ENCODE measurements at places on chromosomes 11 and 22.

DNA sequence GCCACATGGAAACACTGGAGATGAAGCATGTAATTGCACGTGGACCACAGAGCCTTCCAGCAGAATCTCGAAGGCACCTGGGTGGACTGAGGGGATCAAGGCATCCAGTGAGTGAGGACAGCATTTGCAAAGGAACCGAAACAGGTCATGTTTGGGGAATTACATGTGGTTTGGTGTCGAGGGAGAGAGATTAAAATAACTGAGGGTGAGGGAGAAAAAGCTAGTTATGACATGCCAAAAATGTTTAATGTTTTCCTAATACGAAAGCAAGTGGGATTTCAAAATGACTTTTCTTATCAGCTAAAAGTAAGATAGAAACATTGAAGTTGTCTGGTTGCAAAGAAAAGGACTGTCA, 157.1 kb downstream of the BLID start:
- no peak for DNase-seq

- no peak for DNase-seq
These were observed 345.8 kb downstream of the CNTN5 start for GRCh38 chr11:99366546-99366945.

GRCh38 chr11:6357222-6357621, 33.1 kb upstream of the SMPD1 start:
- DNase-seq: no peak

DNA sequence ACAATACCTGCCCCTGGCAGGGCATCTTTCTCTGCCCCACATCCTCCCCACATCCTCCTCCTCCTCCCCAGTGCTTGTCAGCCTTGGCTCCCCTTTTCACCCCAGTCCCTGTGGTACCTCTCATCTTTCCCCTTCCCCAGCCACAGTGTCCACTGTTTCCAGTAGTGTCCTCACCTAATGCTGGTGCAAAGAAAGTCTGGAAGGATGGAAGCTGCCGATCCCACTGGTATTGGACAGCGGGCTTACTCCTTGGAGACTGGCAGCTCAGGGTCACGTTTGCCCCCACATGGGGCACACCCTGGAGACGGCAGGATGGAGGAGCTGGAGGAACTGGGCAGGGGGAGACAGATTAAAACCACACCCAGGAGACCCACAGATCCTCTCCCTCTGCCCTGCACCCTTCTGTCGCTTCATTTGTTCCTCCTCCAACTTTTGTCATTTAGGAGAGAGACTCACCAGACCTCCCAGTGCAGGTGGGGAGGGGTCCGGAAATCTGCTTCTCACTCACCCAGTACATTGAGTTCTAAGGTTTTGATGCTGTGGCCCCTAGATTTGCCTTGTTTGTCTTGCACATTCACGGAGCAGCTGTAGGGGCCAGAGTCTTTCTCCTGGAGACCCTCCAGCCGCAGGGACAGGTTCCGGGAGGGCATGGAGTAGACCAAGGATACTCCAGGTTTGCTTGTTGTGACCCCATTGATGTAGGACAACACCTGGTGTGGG, 4.1 kb upstream of the VSIG2 start:
- no peak for DNase-seq

DNA sequence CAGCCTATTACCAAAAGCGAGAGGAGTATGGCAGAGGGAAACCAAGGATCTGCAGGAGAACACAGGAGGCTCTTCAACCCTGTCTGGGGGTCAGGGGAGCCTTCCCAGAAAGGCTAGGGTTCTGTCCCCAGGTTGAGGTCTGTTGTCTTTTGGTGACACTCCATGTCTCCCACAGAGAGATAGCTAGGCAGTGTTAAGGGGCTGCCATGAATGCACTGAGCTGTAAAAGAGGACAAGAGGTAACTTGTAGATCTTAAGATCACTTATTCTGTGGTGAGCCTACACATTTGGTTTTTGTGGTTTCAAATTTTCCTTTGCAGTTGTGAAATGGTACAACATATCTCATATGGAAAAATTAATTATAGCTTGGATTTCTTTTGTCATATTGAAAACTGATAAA, 6.0 kb upstream of the ACER3 start:
- no peak for DNase-seq

GRCh38 chr22:47198801-47199251, 436.4 kb downstream of the TBC1D22A start:
- DNase-seq: no peak

GRCh38 chr22:46192210-46192993, 42.1 kb downstream of the PPARA start:
- DNase-seq: no peak

- DNase-seq: no peak
These were observed 563.0 kb downstream of the BRD1 start for GRCh38 chr22:49264696-49265095.

DNA sequence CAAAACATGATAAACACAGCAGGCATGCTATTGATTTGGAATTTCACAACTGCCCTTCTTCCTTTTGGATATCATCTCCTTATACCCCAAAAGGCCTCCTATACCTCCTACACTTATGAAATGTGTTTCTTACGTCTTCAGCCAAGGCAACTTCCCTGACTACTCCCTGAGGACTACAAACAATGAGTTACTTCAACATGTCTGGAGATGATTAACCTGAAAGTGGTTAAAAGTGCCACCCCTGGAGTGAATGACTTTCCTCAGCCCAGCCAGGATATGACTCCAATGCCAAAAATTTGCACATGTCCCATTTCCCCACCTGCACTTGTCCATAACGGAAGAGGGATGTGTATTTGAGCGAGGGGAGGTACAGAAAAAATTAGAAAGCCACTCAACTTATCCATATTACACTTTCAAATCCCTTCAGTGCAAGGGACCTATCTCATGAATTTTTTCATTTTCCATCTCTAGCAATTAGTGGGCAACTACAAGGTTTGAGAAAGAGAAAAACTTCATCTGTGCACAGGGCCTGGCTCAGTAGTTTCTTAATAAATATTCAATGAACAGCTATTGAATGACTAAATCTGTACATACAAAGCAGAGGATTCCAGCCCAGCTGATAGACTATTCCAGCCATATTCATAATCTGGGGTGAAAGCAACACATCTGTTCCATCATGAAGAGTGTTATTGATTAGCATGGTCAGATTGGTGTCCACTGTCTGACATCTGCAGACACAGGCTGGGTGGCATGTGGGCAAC, 36.8 kb downstream of the KIRREL3 start:
- no peak for DNase-seq

GRCh38 chr11:46382646-46383403, 1.4 kb downstream of the MDK start:
- DNase-seq: no peak

DNA sequence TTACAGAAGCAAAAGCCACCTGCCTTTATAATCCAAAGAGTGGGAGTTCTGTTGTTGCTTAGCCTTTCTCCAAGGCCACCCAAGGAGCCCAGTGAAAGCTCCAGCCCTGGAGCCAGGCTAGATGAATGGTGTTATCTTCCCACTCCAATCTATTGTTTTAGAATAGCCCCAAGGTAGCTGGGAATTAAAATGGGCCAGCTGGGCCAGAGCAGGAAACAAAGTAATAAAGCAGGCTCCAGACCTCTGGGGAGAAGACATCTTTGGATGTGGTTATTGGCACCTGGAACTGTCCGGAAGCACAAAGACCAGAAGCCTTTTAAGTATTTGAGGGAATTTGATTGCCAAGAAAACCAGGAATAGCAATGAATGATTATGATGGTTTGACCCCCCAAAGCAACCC, 8.8 kb downstream of the C11orf96 start:
- no peak for DNase-seq

DNA sequence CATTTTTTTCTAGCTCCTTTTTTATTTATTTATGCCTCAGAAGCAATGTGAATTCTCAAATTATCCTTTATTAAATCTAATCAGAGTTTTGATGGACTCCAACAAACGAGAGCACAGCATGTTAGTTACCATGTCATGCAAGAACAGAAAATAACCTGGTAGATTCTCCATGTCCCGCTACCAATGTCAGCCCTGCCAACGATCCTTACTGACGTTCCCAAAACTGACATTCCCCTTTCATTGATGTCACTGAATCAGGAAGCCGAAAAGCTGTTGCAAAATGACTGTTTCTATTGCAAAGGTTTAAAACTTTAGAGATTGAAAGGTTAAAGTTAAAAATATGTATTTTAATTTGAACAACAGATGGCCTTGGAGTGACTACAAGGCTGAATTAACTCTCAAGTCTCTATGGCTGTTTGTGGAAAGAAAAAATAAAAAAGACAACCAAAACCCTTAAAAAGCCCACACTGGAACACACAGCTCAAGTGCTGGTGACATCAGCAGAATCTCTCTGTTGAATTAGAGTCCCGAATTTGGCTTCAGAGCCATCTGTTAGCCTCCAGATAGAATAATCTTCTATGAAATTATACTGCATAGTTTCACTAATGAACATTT, 96.8 kb downstream of the BDNF start:
- no peak for DNase-seq

DNA sequence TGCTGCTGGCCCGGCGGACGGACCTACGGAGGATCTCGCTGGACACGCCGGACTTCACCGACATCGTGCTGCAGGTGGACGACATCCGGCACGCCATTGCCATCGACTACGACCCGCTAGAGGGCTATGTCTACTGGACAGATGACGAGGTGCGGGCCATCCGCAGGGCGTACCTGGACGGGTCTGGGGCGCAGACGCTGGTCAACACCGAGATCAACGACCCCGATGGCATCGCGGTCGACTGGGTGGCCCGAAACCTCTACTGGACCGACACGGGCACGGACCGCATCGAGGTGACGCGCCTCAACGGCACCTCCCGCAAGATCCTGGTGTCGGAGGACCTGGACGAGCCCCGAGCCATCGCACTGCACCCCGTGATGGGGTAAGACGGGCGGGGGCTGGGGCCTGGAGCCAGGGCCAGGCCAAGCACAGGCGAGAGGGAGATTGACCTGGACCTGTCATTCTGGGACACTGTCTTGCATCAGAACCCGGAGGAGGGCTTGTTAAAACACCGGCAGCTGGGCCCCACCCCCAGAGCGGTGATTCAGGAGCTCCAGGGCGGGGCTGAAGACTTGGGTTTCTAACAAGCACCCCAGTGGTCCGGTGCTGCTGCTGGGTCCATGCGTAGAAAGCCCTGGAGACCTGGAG, 74.1 kb downstream of the LRP5 start:
- DNase-seq: no peak

DNA sequence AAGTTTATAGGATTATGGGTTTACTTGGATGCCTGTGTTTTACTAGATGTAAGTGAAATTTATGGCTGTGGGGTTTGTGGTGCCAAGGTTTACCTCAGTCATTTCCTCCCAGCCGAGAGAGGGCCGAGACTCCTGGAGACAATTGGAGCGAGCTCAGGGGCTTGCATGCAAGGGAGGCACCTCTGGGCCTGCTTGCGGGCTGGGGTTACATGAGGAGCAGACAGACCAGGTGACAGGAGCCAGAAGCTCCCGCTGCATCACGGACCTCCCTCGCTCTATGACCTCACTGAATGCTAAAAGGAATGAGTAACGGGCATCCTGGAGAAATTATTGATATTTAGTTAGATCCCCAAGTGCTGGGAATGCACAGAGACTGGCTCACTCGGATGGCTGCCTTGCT, 275.2 kb upstream of the KIRREL3 start:
- no peak for DNase-seq

DNA sequence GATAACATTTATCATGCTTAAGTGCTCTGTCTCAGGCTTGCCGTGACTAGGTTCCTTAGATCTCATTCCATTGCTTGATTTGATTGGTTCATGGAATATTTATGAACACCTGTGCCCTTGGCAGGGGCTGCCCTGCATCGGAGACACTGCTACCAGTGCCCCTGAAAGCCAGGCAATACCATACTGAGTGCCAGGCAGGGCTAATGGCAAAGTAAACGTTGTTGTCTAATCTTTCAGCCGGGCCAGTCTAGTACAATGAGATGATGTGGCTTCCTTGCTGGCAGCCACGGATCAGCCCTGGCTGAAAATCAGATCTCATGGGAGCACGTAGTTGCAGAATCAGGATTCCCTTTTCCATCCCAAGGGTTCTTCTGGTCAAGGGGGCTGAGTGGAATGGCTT, 5.0 kb upstream of the PGA3 start:
- DNase-seq: no peak

- no peak for DNase-seq
These were observed 414.5 kb upstream of the SYN3 start for GRCh38 chr22:33472462-33473344.

- DNase-seq: no peak
These were observed 38.4 kb downstream of the KCNQ1OT1 start for GRCh38 chr11:2661173-2662023.

DNA sequence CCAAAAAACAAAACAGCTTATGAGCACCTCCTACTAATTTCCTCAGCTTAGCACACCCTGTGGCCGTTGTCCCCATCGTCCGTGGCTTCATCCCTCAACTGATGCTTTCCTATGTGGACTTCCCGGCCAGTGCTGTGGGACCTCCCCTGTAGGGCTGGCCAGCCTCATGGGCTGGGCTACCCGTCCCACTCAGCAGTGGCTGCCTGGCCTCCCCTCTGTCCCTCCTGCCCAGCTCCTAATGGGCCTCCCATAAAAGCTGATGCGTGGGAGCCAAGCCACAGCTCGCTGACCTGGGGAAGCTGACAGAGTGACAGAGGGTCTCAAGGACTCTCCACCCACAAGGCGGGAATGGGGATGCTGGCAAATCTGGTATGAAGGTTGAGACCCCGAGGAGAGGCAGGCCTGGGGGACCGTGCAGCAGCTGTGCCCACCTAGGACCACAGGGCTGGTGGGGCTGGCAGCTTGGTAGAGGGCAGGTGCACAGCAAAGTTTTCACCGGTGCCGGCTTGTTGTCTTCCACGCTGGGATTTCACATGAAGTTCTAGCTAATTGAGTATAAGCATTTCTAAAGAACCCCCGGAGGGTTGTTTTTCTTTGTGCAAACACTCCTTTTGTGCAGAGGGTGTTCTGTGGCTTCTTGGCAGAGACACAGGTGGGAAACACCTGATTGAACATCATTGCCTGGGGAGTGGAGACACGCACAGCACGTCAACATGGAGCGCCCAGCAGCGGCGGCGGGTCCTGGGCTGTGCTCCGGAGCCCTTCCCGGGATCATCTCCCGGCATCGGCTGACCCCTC, 23.2 kb downstream of the TBX1 start:
- DNase-seq: no peak

DNA sequence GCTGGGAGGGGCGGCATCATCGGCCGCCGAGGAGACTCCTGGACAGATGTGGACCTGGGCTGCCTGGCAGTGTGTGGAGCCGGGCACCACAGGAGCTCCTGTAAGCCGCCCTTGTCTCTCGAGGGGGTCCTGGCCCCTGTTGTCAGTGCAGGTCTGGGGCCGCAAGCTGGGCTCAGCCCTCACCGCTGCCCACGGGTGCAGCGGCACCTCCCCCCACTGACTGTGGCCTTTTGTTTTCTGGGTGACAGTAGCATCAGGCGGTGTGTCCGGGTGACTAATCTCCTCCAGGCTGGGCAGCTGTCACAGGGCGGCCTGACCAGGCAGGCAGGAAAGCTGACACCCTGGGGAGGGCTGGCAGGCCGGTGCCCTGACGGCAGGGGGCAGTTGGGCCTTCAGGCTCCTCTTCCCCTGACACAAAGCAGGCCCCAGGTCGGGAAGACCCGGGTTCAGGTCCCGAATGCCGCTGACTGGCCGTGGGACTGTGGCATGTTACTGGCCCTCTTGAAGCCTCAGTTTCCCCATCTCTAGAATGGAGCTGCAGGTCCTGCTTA, 16.3 kb downstream of the DGKZ start:
- no peak for DNase-seq

GRCh38 chr11:3123305-3123704, 41.8 kb downstream of the OSBPL5 start:
- DNase-seq: no peak

All from stimulated activated CD4-positive, alpha-beta T cell treated with anti-CD3 and anti-CD28 coated beads, Interleukin-4, amount 100 ng/mL, for 4 hours (primary cell).